ENCODE measurements at places on chromosomes 7 and 10. TPM values are rescaled to one million over a fixed set of nuclear protein-coding genes. Genes with fewer than 3 reads are reported as not detected.

- DNase-seq, result no peak
These were observed 140.4 kb upstream of the NPS start for GRCh38 chr10:127408733-127409132.

DNA sequence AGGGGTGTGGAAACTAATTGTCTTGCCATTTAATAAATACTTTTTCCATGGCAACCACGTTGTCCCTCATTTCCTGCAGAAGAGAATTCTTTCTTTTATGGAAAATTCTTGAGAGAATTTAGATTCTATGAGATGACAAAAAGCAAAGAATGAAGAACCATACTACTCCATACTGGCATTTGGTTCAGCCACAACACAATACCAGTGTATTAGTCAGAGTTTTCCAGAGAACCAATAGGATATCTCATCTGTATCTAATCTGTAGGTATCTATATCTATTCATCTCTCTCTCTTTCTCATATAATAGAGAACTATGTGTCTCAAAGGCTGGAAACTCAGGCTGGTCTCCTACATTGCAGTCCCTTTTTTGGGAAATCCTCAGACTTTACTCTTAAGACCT lies 44.6 kb upstream of the NAMPT start:
- no peak for DNase-seq

- DNase-seq, result no peak
These were observed 1.1 kb downstream of the JMJD1C start for GRCh38 chr10:63464402-63465292.

DNA sequence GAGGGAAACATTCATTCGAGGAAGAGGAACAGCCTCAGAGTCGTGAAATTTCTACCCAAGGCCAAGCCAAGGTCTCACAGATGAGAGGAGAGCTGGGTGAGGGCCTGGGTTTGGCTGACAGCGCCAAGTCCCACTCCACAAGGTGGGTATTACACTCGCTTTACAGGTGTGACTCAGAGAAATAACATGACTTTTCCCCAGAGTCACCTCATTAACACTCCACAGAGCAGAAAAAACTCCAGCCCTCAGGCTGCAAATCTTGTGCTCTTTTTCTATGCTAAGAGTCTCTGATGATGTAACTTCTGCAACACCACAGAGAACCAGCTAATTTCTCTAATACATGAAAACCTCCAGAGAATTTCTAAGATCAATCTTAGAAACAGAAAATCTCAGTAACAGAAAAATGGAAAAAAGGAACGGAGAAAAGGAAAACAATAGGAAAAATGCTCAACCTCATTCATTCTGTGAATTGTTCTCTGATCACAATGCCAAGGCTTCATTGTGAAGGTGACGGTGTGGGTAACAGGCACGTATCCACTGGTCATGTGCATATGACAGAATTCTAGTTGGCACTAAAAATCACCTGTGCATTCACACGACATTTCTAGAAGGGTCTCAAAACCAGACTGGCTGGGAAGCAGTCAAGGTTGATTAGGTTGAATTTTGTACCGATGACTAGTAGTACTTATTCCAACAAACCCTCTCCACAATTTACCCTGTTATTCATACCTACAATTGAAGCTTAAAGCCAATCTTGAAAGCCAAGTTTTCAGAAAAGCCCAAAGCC lies 20.3 kb downstream of the YWHAG start:
- no peak for DNase-seq

GRCh38 chr10:89625041-89625765 lies 19.8 kb downstream of the PANK1 start:
- DNase-seq, result no peak

DNA sequence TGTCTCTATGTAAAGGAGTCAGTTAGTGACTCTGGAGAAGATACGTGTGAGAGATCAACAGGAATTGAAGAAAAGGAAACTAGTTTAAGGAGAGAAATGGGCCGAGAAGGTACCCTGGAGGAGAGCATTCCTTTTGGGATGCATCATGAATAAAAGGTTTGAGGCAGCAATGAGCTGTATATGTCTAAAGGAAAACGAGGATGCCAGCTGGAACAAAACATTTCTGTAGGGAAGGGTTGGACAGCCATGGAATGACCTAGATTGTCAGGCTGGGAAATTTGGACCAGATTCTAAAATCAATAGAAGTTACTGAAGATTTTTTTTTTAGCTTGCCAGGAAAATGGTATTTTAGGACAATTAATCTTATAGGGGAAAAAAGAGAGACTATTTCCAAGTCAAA lies 17.2 kb upstream of the MPP7 start:
- no peak for DNase-seq

GRCh38 chr7:99379043-99379577 lies 4.6 kb downstream of the ARPC1B start:
- peak; percentile 50 for DNase-seq

The NUTM2B gene
- total RNA-seq, result 0.97 TPM

Measured in activated CD4-positive, alpha-beta T cell treated with anti-CD3 and anti-CD28 coated beads, Interleukin-2, amount 10 ng/mL, durations not matched to agents 7 days and 5 days (primary cell).